ENCODE measurements at places on chromosomes 1 and 21. TPM values are rescaled to one million over a fixed set of nuclear protein-coding genes. Genes with fewer than 3 reads are reported as not detected.

The SPATC1L gene
- total RNA-seq: 2.8 TPM

The NTNG1 gene
- not detected for total RNA-seq

The PPIAL4G gene
- not detected for total RNA-seq

The RHBDL2 gene
- total RNA-seq: 5.4 TPM

The GUCA2B gene
- total RNA-seq: not detected

The RASAL2 gene
- total RNA-seq: 5.4 TPM

The KRTAP7-1 gene
- not detected for total RNA-seq

The NTMT2 gene
- not detected for total RNA-seq

The CELA3A gene
- not detected for total RNA-seq

The GJB5 gene
- total RNA-seq: not detected

The RNU1-4 gene
- total RNA-seq: 859 TPM

The SAMSN1 gene
- not detected for total RNA-seq

The S100A7A gene
- not detected for total RNA-seq

The FCRLB gene
- 0.11 TPM for total RNA-seq

The PTPRC gene
- not detected for total RNA-seq

The GPR3 gene
- total RNA-seq: 0.88 TPM

The GCSAML gene
- not detected for total RNA-seq

The LAMC1 gene
- 137 TPM for total RNA-seq

The STUM gene
- total RNA-seq: not detected

The A3GALT2 gene
- total RNA-seq: not detected
